ENCODE measurements at places on chromosomes 5 and 9. TPM values are rescaled to one million over a fixed set of nuclear protein-coding genes. Genes with fewer than 3 reads are reported as not detected.

Gene PDGFRB
- polyA plus RNA-seq = 276 TPM

Gene SVEP1
- 33.5 TPM for polyA plus RNA-seq

Gene PCDHGA5
- polyA plus RNA-seq = 1.6 TPM

Gene CFAP157
- polyA plus RNA-seq = not detected

Gene TRIM7
- polyA plus RNA-seq = 3.2 TPM

All from BJ (cell line).